Hepatic stellate cell (primary cell): ENCODE measurements at places on chromosomes 11 and 22.
A peak's percentile ranks its signal among the peaks of the same experiment; 100 is the strongest.

- DNase-seq, result no peak
Observed at GRCh38 chr11:116202922-116203321, 569.9 kb downstream of the BUD13 start.

GRCh38 chr11:770642-771616 lies 6.4 kb downstream of the GATD1 start:
- no peak for DNase-seq

DNA sequence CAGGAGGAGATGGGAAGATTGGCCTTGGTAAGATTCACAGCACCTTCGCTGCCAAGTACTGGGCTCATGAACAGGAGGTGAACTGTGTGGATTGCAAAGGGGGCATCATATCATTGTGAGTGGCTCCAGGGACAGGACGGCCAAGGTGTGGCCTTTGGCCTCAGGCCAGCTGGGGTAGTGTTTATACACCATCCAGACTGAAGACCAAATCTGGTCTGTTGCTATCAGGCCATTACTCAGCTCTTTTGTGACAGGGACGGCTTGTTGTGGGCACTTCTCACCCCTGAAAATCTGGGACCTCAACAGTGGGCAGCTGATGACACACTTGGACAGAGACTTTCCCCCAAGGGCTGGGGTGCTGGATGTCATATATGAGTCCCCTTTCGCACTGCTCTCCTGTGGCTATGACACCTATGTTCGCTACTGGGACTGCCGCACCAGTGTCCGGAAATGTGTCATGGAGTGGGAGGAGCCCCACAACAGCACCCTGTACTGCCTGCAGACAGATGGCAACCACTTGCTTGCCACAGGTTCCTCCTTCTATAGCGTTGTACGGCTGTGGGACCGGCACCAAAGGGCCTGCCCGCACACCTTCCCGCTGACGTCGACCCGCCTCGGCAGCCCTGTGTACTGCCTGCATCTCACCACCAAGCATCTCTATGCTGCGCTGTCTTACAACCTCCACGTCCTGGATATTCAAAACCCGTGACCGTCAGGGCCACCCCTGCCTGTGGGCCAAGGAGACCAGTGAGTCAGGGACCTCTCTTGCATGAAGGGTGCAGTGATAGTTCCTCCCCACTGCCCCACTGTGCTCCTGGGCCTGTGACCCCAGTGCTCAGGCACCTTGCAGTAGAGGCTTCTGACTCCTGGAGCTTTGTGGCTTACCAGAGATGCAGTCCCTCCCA lies 83.6 kb downstream of the BCR start:
- DNase-seq, result no peak

DNA sequence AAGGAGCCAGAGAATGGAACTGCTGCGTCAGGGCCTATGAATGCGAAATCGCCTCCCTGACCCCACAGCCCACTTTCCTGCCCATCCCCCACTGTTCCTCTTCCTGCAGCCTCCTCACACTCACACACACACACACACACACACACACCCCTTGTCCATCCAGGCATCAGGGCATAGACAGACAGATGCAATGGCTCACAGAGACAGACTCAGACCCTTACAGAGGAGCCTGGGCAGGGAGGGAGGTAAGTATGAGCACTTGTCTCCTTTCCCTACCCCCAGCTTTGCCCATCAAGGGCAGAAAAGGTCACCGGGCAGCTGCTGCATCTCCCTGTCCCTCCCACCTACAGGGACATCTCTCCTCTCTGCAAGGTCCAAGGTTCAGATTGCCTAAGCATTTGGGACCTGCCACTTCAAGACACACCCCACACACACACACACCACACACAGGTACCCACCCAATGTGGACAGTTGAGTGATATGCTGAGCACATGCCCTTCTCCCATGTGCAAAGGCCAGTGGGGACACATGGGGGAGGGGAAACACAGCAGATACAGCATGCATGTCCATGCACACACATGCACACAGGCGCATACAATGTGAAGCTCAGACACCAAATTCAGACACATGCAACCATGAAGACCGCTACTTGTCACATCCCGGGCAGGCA lies 2.0 kb upstream of the NRXN2 start:
- no peak for DNase-seq

DNA sequence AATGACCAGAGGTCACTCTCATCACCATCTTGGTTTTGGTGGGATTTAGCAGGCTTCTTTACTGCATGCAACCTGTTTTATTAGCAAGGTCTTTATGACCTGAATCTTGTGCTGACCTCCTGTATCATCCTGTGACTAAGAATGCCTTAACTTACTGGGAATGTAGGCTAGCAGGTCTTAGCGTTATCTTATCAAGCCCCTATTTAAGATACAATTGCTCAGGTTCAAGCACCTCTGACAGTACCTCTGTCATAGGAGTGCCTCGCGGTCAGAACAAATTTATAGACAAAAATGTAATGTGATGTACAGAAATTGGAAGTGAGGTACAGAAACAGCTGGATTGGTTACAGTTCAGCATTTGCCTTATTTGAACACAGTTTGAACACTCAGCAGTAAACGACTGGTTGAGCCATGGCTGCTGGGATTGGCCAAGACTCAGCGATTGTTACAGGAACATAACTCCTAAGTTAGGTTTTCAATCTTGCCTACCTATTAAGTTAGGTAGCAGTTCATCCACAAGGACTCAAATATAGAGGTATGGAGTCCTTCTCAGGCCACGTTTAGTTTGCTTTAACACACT lies 16.1 kb upstream of the TMEM123 start:
- no peak for DNase-seq

- peak; percentile 11 for DNase-seq
Observed at GRCh38 chr11:121367001-121367843, 74.7 kb downstream of the SC5D start.

- no peak for DNase-seq
Observed at GRCh38 chr11:113859665-113860064, 15.7 kb downstream of the USP28 start.

DNA sequence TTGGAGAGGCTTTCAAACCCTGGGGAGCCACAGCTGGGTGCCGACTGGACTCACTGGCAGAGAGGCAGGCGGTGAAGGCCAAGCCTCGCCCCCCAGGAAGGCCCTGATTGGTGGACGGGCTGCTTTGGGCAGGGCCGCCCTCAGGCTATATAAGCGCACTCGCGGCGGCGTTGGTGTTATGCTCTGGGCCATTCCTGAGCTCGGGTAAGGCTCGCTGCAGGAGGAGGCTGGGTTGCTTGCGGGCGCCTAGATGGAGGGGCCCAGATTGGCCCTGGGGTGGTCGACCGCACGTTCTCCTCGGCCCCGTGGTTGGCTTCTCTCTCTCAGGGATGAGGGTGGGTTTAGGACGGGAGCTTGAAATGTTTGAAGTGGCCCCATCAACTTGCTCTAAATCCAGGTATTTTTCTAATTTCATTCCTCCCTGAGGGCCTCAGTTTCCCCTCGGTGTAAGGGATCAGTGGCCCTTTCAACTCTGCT lies at the start of gene SPDYC:
Gene SPDYC, plus strand, starts transcription at position 176 of the 477 bp plus-strand sequence. CDS start 1,125 bp downstream, outside the sequence.
- no peak for DNase-seq

DNA sequence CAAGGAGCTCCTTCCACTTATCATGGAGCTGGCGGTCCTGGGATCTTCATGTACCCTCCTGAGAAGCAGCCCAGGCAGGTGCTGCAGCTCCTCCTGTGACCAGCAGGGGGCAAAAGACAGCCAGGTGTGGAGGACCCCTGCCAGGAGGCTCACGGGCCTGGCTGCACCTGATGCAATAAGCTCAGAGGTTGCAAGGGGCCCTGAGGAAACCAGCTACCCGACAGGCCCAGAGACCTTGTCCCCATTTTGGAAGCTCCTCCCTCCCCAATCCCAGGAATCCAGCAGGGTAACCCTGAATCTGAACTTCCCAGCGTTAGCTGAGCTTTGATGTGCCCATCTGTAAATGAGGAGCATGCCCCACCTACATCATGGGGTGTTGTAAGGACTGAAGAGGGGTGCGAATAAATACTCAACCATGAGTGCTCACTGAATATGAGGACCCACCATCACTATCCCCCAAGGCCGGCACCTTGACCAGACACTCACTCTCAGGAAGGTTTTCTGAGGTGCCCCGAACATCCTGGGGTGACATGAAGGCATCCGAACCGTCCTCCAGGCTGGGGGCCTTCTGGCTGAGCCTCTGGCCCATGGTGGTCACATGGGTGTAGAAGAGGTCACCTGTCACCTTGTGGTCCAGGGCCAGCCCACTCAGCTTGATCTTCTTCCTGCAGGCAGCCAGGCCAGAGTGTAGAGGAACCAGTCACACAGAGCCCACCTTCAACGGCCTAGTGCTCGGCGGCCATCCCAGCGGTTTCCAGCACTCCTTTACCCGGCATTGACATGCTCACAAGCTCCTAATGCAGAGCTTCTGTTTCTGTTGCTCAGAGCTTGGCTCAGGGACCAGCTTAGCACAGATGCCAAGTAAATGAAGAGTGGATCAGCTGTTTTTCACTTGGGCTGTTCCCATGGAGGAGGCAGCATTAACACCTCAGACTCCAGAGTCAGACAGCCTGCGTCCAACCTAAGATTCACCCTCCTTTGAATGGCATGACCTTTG lies 21.7 kb downstream of the SLC43A1 start:
- DNase-seq, result no peak

GRCh38 chr11:88779577-88779976 lies 286.2 kb downstream of the GRM5 start:
- DNase-seq, result no peak

DNA sequence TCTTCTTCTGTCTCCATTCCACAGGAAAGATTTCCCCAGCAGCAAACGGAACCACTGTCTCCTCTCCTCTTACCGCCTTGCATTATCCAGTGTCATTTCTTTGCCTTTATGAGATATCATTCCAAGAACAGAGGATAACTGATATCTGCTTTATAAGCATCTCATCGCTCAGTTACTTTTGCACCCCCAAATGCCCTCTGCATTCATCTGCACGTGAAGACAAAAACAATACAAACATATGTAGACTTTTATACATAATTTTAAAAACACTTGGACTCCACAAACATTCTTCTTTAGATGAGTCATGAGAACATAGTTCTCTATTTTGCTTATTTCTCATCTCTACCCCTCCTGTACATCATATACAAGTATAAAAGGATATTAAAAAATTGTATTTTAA lies 512 bp upstream of the OR51T1 start:
- DNase-seq, result no peak

DNA sequence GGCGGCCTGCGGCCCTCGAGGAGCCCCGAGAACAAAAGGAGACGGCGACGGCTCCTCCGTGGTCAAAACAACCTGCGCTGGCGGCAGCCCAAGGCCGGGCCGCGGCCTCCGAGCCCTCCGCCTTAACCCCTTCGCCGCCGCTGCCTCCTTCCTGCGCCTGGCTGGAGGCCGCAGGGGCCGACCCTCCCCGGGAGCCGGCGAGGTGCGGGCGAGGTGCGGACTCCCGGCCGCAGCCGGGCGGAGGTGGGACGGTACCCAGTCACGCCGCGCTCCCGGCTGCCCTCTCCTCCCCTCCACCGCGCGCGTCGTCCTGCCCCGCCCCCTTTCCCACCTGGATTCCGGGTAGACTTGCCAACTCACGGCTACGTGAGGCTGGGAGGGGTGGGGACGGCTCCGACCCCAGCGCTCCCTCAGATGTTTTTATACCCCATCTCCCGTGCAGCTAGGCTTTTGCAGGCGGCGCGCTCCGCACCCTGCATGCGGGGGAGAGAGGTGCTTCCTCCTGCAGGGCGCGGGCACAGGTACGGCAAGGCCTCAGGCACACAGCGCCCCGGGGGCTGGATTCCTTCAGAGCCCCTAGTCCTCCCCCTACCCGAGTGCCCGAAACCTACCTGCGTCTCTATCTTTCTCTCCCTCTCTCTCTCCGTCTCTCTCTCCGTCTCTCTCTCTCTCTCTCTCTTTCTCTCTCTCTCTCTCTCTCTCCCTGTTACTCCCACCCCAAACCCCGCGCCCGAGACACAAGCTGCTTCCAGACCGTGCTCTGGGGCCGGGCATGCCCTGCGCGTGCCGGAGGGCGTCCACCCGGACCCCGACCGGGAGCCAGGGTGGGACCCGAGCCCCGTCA lies 2.0 kb downstream of the PDGFB start:
- DNase-seq, result no peak

DNA sequence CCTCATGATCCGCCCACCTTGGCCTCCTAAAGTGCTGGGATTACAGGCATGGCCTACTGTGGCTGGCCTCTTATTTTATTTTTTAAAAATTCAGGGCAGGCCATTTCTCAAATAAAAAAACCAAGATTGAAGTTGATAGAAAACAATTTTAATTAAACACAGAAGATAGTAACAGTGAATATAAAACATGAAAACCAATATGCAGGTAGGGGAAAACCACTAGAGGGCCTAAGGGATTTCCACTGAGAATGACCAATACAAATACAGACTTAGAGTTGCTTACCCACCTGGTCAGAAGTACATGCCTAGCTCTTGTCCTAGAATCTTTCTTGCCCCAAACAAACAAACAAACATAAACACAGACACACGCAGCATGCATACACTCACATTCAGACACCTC lies 1.7 kb upstream of the RTCB start:
- DNase-seq, result peak; percentile 11

DNA sequence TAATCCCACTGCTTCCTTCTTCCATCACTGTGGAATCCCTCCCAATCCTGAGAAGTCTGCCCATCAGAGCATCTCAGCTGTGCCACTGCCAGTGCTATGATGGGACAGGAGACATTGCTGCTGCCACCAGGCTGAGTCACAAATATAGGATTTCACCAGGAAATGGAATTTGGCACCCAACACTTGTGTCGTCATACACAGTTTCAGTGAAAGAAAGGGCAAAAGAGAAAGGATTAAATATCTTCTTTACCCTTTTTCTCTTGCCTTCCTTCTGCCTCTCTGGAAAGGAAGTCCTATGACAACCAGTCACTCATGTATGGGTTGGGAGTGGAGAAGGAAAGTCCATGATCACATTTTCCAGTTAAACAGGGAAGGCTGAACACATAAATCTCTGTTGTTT lies 133.4 kb downstream of the SPON1 start:
- DNase-seq, result no peak

DNA sequence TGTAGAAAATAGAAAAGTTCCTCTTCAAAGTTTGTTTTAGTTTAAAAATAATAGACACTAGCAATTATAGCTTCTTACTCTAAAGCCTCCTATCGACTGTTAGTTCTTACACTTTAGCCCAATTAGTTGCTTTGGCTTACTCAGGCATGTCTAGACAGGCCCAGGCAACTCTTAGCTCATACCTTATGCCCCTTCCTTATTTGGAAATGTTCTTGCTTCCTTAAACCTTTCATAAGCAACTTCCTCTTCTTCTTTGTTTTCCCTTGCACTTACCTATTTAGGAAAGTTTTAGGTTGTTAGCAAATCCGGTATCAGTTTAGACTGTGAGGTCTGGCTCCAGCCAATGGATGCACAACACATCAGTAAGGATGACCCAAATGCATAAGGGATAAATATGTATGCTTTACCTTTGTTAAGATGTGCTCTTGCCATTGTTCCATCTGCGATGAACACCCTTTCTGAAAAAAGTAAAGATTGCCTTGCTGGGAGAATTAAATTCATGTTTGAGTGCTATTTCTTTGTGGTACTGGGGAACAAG lies 1277.5 kb upstream of the CNTN5 start:
- no peak for DNase-seq

- no peak for DNase-seq
Observed at GRCh38 chr11:59076876-59077571, 9.1 kb upstream of the GLYATL1B start.

- no peak for DNase-seq
Observed at GRCh38 chr22:25711491-25711890, 30.5 kb upstream of the MYO18B start.
